Activated CD4-positive, alpha-beta T cell treated with anti-CD3 and anti-CD28 coated beads, Interleukin-2, amount 10 ng/mL, durations not matched to agents 24 days and 14 days (primary cell): ENCODE measurements at places on chromosomes 2 and 18. TPM values are rescaled to one million over a fixed set of nuclear protein-coding genes. Genes with fewer than 3 reads are reported as not detected.

The CHST9 gene
- not detected in 2 replicates for total RNA-seq

The LONRF2 gene
- 0.23 and 0.28 TPM in 2 replicates for total RNA-seq

The ACMSD gene
- total RNA-seq, result not detected in 2 replicates

The TMX3 gene
- total RNA-seq, result 65.6 and 67.1 TPM in 2 replicates

The SLC30A3 gene
- 1.4 and 2.2 TPM in 2 replicates for total RNA-seq

The KCNE4 gene
- not detected in 2 replicates for total RNA-seq

The SH3RF3 gene
- total RNA-seq, result 0.47 TPM in 2 replicates

The HPCAL1 gene
- 77.1 and 82.8 TPM in 2 replicates for total RNA-seq

The LIMS2 gene
- total RNA-seq, result 7.2 and 8.4 TPM in 2 replicates

The DPYSL5 gene
- total RNA-seq, result not detected in 2 replicates

The IL18RAP gene
- total RNA-seq, result 15.0 and 16.9 TPM in 2 replicates

The STPG4 gene
- total RNA-seq, result 0.16 and 0.38 TPM in 2 replicates

The ABCG8 gene
- not detected in 2 replicates for total RNA-seq

The DYNC1I2 gene
- 49.7 and 55.1 TPM in 2 replicates for total RNA-seq

The NAT8 gene
- total RNA-seq, result not detected in 2 replicates

The TPRKB gene
- 37.6 and 38.5 TPM in 2 replicates for total RNA-seq

The DSEL gene
- not detected in 2 replicates for total RNA-seq

The CPS1 gene
- 0.75 and 0.88 TPM in 2 replicates for total RNA-seq

The MFF gene
- 69.5 and 71.6 TPM in 2 replicates for total RNA-seq

The TM4SF20 gene
- not detected in 2 replicates for total RNA-seq

The TUBA3D gene
- total RNA-seq, result not detected in 2 replicates

The EXOC6B gene
- total RNA-seq, result 7.8 and 8.4 TPM in 2 replicates
